ENCODE measurements at places on chromosomes 16 and 17.
A peak's percentile ranks its signal among the peaks of the same experiment; 100 is the strongest.

- no peak for DNase-seq
Measured at GRCh38 chr16:25143928-25144327, 32.4 kb downstream of the LCMT1 start.

GRCh38 chr16:75789237-75789636, 62.9 kb upstream of the CPHXL start:
- DNase-seq: peak; percentile 48

DNA sequence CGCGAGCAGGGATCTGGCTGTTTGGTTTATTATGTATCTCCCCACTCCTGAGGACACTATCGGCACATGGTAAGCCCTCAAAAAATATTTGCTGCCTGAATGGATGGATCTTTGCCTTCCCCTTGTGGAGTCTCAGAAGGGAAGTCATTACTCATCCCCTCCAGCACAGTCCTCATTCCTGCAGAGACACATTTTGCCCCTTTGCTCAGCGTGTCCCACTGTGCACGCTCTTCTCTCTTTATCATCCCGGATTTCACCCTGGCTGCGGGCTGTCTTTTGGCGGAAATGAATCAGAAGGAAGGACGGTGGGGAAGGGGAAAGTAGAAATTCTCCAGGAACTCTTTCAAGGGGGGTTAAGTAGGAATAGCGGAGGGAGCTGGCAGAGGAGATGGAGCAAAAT, 125.2 kb upstream of the CDC42EP4 start:
- DNase-seq: no peak

- DNase-seq: no peak
Measured at GRCh38 chr16:65919145-65919985, 447.1 kb upstream of the CDH5 start.

GRCh38 chr17:57484081-57484666, 227.9 kb downstream of the MSI2 start:
- no peak for DNase-seq

DNA sequence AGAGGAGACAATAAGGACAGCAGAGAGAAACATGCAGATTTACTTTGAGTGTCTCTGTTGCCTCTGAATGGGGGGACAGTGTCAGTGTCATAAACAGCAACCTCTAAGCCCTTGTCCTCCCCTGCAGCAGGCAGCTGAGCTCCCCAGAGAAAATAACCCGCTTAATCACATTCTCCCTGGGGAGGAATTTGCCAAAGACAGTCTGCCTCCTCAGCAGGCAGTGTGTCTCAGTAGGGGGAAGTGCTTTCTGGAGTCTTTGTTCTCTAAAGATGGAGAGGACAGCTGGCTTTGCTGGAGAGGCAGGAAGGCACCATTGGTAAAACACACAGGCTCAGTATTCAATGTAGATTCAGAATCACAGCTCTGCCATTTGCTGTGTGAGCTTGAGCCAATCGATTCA, 16.1 kb downstream of the TEKT5 start:
- peak; percentile 11 for DNase-seq

GRCh38 chr17:82134101-82134500, 36.1 kb upstream of the FASN start:
- DNase-seq: no peak

GRCh38 chr16:3754081-3754703, 36.9 kb upstream of the TRAP1 start:
- no peak for DNase-seq

- no peak for DNase-seq
Measured at GRCh38 chr17:50767446-50767845, at the start of gene ANKRD40CL. Gene ANKRD40CL (minus strand): TSS chr17:50767518. CDS start chr17:50766913, 605 bp downstream.

GRCh38 chr16:85061566-85061965, 34.0 kb downstream of the KIAA0513 start:
- DNase-seq: no peak

DNA sequence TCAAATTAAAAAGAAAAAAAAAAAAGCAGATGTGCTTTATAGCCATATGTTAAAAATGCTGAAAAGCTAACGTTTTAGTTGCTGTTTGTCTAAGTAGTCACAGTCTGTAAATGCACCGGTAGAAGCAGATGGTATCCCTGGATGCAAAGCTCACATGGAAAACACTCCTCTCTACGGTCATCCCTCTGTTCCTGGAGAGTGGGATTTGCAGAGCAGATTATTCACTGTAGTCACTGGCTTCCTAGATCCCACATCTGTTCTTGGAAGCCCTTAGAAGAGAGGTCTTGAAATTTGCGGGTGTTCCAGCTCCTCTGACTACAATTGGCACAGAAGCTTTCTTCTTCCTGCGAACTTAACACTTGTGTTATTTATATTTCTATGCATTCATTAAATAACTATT, 186.6 kb downstream of the PMP22 start:
- DNase-seq: no peak

- DNase-seq: no peak
Measured at GRCh38 chr17:69457603-69458002, 43.1 kb downstream of the MAP2K6 start.

- DNase-seq: peak; percentile 26
Measured at GRCh38 chr17:57009737-57010445, 32.0 kb downstream of the SCPEP1 start.

- no peak for DNase-seq
Measured at GRCh38 chr17:67125924-67126323, 81.6 kb downstream of the CACNG1 start.

DNA sequence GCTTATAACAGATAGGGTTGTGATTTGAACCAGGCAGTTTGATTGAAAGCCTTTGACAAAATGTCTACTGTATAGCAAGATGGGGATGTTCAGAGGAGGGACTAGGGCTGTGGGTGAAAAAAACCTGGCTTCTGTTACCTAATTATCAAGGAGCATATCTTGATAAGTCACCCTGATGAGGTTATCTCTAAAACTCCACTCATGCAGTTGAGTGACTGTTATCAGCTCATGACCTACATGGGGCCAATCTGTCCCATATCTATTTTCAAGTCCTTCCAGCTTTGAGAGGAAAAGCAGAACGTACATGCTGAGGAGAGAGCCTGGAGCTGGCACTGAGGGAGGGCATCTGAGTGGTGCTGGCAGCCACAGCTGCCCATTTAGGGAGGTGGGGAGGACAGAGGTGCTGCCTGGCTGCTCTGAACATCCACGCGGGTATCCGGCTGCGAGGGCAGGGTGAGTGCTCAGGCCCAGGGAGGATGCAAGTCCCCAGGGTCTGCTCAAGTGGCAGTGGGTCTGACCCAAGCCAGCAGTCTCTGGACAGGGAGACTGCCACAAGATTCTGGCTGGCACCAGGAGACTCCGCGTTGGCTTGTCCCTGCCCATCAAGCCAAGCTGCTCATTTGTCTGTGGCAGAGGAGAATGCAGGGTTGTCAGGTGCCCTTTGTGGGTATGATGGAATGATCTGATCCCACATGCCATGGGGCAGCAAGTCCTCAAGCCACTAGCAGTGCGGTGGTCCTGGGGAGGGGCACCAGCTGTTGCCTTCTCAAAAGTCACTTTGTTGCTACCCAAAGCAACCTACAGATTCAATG, 29.2 kb downstream of the ATPAF2 start:
- no peak for DNase-seq

GRCh38 chr16:53950677-53951076, 246.7 kb downstream of the FTO start:
- DNase-seq: no peak

DNA sequence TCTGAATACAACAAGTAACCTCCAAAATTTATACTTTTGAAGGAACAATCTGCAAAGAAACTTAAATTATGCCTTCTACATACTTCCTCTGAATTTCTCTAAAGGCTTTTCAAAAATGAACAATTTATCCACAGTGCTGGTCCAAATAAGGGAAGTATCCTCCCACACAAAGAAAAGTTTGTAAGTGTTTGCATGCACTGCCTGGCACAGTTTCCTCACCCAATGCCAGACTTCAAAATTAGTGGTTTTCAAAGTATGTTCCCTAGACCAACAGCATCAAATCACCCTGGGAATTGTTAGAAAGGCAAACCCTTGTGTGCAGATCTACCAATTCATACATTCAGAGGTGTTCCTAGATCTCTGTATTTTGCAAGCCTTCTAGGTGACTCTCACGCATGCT, 82.5 kb downstream of the PCTP start:
- DNase-seq: no peak

GRCh38 chr17:18020971-18021370, 18.0 kb downstream of the ATPAF2 start:
- no peak for DNase-seq

DNA sequence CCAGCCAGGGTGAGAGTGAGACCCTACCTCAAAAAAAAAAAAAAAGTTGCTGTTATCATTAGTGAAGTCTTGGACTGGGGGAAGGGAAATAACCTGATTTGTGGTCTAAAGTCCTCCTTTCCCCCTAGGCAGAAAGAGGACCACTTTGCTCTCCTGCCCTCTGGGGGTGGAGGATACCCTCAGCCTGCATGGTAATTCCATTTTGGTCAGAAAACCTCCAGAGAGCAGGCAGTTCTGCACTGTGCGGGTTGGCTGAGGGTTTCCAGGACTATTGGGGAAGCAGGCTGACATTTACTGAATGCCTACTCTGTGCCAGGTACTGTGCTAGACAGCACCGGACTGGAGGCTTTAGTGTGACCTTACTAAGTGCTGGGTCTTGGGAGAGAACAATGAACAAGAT, 2.6 kb downstream of the ADAP2 start:
- no peak for DNase-seq

DNA sequence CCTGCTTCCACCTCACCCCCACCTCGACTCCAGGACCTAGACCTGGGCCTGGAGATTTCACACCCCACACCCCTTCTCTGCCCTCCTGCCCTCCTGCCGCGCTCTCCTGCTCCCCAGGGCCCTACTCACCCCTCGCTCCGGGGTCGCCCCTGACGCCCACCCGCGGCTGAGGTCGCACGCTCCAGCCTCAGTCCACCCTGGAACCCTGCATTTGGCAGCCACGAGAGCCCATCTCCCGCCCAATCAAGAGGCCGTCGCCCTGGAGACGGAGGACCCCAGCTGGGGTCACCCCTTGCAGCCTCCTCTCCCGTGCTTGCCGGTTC, 16.1 kb downstream of the TLE7 start:
- DNase-seq: no peak

DNA sequence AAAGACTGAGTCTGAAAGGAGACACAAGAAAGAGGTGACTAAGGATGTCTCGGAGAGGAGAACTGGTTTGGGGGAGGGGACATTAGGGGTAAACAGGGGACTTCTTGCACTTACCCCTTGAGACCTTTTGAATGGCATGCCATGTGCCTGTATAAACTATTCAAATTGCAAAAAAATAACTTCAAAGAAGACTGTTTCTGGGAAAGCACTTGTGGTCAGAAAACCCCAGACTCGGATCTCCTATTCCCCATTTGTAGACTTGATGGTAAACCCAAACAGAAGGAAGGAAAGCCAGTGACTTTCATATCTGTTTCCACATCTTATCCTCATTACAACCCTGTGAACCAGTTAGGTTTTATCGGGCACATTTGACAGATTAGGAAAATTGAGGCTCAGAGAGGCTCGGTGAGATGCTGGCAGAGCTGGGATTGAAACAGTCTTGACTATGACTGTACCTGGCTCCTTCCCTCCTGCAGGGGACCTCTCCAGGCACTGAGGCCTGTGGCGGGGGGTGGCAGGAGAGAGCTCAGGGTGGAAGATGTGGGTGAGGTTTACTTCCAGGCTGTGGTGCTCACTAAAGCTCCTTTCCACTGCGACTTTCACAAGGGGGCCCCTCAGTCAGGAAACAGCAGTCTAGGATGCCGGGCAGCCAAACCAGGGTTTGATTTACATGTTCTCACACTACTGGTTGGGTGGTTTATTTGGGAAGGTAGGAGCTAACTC, 30.5 kb upstream of the PLCG2 start:
- no peak for DNase-seq

- DNase-seq: peak; percentile 68
Measured at GRCh38 chr17:81513753-81514488, 1.3 kb upstream of the ACTG1 start.

- DNase-seq: no peak
Measured at GRCh38 chr16:77574867-77575624, 140.2 kb upstream of the ADAMTS18 start.

DNA sequence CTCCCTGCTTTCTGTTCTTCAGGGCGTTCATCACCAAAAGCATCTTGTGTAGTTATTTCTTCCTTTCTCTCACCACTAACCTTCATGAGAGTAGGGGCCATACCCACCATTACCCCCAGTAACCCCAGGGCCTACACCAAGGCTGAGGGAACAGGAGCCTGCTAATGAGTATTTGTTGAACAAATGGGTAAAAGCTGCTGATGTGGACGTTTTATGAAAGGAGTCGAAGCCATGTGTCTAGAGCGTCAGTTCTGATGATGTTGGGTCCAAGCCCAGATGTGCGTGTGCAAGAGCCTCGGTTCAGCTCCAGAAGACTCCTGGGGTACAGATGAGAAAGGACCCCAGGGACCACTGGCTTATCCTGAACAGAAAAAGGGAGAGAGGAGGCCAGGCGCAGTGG, 77.1 kb upstream of the TBC1D3K start:
- DNase-seq: no peak

DNA sequence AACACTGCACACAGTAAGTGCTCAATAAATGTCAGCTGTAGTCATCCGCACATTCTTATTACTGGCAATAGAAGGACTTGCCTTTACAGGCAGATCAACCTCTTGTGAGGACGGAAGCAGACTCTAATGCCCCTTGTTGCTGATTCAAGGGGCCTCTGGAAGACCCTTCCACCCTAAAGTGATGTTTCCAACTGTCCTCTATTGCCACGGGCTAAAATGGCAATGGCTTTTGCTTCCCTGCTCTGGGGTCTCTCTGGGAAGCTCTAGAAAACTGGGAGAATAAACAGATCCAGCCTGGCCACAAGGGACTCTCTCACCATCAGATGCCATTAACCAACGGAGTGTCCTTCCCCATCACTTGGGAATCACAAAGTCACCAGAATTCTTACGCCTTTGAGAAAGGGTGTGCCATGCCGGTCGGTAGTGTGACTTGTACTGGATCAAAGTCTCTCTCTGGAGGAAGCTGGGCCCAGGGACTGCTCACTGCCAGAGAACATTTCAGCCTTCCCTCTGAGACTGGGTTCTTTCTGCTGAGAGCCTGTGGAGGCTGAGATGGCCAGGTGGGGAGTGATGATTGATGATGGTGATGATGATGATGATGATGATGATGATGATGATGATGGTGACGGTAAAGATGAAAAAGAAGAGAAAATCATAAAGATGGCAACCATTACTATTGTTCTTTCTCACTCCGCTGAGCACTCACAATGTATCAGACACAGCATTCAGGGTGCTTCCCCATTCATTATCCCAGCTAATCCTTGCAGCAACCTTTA, 146.8 kb downstream of the CYLD start:
- DNase-seq: no peak

GRCh38 chr16:80923356-80923755, 83.3 kb downstream of the CMC2 start:
- no peak for DNase-seq

GRCh38 chr17:75240394-75241142, 20.8 kb downstream of the GGA3 start:
- peak; percentile 63 for DNase-seq

DNA sequence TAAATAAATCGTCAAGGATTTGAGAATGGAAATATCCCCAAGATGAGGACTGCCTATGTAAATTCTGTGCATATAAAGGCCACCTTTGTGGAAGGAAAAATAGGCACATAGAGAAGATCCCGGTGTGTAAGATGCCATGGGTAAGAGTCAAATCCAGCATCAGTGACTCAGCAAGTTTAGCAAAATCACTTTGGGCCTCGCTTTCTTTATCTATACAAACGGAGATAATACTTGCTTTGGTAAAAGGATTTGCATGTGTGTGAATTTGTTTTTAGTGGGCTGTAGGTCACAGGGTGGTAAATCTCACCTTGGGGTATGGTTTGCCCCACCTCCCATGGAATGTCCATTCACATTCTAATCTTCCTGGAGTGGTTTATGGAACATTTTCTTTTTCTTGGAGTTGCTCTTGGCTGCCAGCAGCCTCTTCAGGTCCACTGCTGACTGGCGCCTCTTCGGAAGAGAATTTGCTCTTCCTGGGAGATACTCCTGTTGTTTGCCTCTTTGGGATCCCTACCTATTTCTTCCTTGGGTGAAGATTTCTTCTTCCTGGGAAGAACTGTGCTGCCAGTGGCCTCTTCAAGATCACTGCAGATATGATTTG, 587.6 kb downstream of the CDH11 start:
- no peak for DNase-seq

Measured in neuronal stem cell (in vitro differentiated cells).